Germinal center (tissue), 1 donor: ENCODE measurements at places on chromosomes 2 and 18.

DNA sequence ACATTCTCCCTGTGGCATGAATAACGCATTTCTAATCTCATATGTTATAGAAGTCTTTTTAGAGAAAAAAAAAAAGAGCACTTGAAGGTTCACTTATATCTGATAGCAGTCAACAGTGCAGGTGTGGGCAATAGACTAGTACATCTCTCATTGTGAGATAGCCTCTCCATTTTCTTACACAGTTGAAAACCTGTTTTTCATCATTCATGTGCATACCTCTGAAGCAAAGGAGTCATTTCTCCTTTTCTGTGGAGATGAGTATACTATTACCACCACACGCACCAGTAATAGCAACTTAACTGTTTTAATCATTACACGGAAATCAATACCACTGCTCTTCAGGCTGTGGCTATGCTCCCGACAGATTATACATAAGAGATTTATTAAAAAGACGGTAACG lies 1653.3 kb upstream of the TMEFF2 start:
- DNase-seq, result no peak

DNA sequence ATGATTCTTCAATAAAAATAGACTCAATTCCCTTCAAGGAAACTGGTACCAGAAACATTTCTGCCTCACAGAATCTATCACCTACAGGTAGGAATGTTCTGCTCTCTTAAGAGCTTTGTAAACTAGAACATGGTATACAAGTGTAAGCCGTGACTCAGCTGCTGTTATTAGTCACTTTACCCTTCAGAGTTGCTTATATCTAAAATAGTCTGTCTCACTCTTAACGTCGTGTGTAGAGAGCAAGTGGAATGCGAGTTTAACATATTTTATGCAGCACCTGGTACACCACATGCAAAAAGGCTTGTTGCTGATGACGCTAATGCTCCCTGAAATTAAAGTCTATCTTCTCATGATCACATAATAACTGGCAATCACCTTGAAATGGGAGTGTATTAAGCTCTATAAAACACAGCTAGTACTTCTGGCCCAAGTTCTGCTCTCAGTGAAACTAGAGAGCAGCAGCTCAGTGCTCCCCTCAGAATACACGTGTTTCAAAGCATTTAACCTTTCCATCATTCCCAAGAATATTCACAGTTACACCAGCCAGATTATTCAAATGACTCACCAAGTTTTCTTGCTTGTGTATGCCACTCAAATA lies 420.0 kb downstream of the ZEB2 start:
- no peak for DNase-seq

DNA sequence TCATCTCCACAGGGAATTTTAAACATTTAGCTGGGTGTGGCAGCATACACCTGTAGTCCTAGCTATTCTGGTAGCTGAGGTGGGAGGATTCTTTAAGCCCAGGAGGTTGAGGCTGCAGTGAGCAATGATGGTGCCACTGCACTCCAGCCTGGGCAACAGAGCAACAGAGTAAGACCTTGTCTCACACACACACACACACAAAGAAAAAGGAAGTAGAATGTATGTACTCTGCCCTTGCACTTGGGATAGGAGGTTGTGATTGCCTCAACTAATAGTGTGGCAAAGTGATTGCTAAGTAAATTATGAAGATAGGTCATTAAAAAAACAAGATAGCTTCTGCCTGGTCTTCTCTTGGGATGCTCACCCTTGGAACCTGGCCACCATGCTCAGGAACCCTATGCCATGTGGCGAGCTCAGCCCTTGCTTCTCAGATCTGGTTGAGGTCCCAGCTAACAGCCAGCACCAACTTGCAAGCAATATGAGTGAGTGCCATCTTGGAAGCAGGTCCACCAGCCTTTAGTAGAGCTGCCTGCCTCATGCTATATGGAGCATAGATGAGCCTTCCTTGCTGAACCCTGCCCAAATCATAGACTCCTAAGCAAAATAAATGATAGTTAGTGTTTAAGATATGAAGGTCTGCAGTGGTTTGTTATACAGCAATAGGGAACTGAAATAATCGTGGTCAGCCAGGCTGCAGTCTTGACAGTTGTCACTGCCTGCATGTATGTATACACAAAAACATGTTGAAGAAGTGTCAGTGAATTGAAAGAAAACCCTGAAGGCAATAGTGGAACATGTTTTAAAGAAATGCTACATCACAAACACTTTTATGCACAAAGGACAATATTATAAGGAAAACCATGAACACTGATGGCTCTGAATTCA lies 30.1 kb upstream of the PNO1 start:
- no peak for DNase-seq

- DNase-seq, result no peak
Observed at GRCh38 chr2:70719231-70719630, 48.8 kb downstream of the ADD2 start.

DNA sequence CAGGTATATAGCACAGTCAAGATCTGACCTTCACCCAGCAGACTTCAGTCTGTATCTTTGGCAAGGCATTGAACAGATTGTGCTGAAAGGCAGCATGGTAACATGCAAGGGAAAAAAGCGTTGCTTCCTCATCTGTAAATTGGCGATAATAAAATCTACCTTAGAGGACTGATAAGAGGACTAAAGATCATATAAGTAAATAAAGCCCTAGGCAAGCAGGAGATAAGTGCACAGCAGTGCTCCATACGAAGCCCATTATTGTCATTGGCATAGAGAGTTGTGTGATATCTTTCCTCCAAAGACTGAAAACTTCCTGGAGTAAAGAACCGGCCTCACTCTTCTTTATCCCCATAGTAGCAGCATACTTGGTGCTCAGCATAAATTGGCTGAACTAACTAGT lies 162.6 kb downstream of the ANKRD44 start:
- no peak for DNase-seq

DNA sequence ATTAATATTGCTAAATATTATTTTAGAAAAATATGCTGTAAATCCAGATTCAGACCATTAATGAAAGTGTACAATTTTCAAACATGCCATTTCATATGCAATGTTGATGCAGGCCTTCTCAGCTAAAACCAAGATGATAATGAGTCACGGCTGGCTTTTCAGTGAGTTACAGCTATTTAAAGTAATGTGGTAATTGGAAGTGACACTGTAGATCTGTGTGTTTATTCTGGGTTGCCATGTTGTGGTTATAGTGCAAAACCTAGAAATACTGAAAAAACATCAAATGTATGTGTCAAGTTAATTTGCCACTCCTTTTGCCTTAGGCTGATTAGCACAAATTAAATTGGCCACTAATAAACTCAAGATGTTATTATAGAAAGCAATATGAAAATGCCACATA lies 506.6 kb downstream of the ERBB4 start:
- no peak for DNase-seq

DNA sequence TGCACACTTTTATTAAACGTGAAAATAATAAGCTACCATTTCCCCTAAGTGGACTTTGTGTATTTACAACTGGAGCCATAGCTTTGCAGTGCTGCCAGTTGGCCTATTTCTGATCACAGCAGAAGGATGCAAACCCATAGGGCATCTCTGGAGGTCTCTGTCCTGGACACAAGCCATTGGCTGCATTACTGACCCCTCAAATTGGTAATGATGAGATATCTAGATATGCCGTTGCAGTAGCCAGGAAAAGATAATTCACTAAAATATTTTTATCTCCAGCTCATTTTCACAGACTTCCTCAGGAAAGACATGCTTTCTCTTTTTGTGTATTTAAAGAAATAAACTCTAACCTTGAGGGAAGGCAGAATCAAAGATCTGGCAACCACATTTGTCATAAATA lies 182.5 kb downstream of the TDRD15 start:
- no peak for DNase-seq

- no peak for DNase-seq
Observed at GRCh38 chr18:54776282-54776977, 51.8 kb upstream of the RAB27B start.

DNA sequence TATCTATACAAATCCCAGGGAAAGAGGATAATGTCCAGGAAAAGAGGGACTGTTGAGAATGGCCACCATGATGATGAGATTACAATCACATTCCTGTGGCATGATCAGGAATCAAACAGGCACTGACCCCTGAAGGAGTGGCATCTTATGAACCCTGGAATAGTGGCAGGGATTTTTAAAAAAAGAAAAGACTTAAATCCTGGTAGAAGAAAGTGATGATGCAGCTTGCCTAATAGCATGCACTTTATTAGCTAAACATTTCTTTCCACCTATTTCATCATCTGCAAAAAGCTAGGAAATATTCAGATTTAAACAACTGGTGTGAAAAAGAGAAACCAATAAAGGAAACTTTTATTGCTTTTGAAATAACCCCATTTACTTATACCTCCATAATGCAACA lies 87.2 kb upstream of the FSHR start:
- DNase-seq, result no peak

DNA sequence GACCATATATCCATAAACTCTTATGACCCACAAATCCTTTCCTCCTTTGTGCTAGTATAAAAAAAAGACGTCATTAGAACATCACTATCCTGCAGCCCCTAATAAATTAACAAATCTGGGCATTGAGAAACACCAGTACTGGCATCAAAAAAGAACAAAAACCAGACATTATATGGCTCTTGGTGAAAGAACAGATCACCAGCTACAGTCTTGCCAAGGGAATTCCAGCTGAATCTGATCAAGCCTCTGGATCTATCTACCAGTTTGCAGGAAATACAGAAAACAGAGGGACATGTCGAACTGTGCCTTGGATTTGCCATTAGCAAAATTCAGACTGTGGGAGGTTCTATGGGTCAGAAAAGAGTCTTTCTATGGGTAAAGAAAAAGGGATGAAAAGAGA lies 93.7 kb upstream of the DDX18 start:
- no peak for DNase-seq

- no peak for DNase-seq
Observed at GRCh38 chr2:7795778-7796563, 878.8 kb downstream of the RNF144A start.

GRCh38 chr2:184394642-184395041 lies 203.7 kb upstream of the ZNF804A start:
- no peak for DNase-seq

- no peak for DNase-seq
Observed at GRCh38 chr2:165162466-165162865, 41.4 kb downstream of the SCN3A start.

DNA sequence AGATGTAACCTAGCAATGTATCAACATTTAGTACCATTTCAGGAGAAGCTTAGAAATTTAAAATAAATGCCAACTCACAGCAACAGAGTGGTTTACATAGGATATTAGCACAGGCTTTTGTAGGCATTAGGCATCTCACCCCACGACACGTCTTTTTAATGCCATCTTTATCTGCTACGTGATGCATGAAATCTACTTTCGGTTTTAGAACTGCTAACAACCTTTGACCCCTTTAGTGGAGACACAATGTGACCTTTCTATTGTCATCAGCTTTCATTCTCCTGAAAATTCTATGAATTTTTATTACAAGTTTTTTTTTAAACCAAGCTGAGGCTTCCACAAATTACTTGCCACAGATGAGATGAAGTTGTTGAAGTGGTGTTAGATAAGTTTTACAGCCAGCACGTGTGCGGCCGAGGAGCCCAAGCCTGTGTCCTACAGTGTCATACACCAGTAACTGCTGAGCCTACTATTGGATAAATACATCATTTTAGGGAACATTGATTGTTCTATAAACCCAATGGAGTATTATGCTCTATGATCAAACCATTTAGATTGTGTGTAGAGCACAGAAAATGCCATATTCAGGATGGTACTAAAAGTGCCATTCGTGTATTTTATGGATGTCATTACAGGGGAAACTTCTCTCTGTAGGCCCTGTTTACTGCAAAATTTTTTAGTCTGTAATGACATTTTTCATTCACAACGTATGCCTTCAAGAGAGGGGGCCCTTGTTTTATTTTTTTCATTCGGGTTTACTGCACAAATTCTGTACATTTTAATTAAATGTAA lies 151.6 kb downstream of the PTGR3 start:
- no peak for DNase-seq

- DNase-seq, result no peak
Observed at GRCh38 chr18:76579301-76579695, 84.3 kb upstream of the ZNF516 start.

GRCh38 chr18:379681-380330 lies 112.0 kb upstream of the THOC1 start:
- DNase-seq, result no peak
